ENCODE measurements at places on chromosomes 7 and 10.

GRCh38 chr10:89699581-89700064, 1.8 kb upstream of the KIF20B start:
- no peak for DNase-seq

DNA sequence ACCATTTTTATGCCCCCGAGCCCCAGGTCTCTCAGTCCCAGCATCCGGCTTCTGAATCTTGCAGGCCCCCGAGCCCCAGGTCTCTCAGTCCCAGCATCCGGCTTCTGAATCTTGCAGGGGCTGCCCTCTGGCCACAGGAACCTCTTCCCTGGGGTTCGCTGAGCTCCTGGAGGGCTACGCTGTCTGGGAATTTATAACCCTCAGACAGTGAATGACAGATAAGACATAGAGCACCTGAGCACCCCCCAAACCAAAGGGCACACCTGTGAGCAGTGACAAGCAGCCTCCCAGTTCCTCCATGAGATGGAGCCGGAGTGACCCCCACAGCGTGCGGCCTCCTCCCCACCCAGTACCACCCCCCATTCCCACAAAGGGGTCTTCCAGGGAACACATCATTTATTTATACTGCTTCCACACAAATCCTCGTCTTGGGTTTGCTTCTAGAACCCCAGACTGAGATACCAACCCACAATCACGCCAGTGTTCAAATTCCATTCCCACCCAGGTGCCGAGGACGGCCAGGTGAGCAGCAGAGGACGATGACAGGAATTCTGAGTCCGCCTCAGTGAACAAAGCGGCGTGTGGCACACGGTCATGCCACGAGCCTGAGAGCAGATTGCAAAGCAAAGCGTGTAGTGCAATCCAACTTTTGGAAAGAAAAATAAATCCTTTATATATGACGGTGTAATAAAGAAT, 57.7 kb upstream of the FAM20C start:
- no peak for DNase-seq

- no peak for DNase-seq
Observed at GRCh38 chr7:137203351-137203750, 140.2 kb downstream of the PTN start.

DNA sequence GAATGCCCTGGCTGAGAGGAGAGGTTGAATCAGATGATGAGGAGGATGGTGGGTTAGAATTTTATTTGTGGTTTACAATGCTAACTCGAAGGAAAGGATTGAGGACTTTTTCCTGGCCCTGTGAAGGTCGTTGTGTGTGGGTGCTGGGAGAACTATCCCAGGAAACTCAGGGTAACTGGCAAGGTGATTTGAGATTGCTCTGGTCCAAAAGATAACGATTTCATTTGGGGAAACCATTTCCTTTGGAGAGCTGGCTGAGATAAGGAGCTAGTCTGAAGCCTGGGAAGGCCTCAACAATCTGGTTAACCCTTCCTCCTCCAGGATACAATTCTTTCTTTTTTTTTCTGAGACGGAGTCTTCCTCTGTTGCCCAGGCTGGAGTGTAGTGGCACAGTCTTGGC, 33.0 kb downstream of the HK1 start:
- DNase-seq, result no peak

DNA sequence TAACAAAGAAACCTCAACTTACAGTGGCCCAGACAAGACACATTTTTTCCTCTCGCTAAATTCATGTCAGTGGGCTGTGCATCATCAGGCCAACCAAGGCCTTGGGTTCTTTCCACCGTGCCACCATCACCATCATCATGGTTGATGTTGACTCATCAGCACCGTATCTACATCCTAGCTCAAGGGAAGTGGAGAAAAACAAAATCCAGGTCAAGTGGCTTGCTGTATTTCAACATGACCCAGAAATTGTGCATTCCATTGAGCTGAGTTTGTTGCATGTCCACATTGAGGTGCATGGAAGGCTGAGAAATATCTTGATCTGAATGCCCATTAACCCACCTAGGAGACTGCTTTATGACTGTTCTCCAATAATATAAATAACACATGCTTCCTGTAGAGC, 312.4 kb upstream of the CDC14C start:
- no peak for DNase-seq

DNA sequence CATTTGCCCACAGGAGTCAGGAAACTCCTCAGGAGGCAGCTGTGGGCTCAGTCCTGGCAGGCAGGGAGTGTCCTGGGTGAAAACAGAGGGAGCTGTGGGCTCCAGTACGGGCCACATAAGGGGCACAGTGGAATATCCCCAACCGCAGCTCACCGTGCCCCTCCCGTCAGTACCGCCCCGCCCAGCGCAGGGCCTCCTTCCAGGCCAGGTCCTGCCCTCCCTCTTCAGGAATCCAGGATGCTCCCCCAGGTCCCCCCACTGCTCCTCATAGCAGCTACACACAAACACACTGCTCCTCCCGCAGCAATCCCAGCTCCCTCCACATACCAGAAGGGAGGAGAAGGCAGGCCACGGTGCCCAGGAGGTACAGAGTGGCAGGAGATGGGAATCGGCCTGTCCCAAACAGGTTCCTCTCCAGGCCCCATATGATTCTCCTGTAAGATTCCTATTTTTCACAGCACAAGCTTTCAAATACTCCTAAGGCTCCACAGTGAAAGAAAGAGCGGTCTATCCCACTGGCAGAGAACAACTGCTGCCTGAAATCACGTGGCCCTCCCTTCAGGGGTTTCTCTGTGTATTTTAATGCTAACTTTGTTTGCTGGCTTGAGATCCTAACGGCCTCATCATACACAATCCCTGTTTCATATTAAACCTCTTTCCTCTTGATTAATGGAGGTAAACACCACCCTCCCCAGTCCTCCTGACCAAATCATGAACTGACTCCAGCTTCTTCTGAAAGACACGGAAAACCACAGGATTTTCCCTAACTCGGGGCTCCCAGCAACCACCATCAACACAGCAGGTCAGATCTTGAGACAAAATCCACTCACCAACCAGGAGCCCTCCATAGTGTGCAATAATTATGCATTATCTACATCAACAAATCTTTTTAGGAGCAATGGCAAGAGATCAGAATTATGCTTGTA, 178.7 kb downstream of the TNS3 start:
- DNase-seq, result no peak

GRCh38 chr10:33288127-33288526, 46.3 kb downstream of the NRP1 start:
- DNase-seq, result no peak

DNA sequence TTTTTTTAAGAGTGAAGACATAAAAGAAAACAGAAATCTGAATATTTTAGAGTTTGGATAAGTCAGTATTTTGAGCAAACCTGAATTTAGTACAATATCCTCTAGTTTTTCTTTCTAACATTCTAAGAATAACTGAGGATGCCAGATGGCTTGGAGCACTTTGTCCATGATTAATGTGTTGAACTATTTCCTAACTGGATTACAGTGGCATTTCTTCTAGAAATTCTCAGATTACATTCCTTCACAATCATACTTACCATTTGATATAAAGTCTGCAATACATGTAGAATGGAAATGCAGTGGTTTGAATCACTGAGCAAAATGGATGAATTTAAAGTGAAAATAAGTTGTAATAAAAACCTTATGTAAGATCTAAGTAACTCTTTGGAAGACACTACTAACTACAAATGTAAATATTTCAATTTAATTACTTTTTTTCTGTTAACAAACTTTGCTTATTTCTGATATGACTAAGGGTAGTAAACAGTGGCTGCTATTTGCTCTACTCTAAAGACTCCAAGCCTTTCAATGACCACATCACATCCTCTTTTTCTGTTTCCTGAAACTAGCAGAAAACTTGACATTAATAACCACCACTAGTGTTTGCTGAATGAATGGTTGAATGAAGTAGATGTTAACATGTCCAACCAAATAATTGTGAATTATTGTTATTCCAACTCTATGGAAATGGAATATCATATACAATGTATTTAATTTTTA, 102.8 kb downstream of the PRKG1 start:
- DNase-seq, result peak; percentile 46

DNA sequence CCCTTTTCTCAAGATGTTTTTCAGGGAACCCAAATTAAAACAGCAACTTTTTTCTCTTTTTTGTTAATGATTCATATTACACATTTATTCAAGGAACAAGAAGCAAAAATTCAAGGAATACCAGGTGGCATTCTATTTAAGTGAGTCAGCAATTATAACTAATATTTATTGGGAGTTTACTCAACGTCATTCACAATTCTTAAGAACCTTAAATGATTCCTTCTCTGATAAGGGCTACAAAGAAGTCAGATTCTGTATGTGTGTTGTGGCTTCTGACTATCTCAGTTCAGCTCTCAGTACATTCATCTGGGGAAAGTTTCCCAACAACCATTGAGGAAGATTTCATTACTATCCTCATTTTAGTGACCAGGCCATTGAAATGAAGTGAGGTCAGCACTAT, 470.7 kb upstream of the AKR1E2 start:
- DNase-seq, result no peak

DNA sequence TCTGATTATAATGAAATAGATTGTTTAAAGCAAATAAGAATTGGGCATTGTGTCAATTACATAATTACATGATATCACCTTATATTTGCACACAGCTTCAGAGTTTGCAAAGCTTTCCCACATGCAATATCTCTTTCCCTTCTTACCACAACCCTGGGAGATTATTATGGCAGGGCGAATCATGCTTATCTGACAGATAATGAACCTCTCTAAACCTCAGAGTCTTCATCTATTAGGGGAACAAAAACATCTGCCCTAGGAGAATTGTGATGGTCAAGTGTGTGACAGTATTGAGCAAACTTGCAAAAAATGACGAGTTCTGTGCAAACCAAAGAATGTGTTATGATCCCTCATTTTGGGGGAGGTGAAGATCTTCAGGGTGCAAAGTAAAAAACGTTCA, 90.0 kb downstream of the MYOF start:
- DNase-seq, result no peak

GRCh38 chr7:128770233-128770632, 5.4 kb downstream of the OPN1SW start:
- no peak for DNase-seq

- DNase-seq, result no peak
Observed at GRCh38 chr10:96651998-96652431, 65.2 kb upstream of the TM9SF3 start.

DNA sequence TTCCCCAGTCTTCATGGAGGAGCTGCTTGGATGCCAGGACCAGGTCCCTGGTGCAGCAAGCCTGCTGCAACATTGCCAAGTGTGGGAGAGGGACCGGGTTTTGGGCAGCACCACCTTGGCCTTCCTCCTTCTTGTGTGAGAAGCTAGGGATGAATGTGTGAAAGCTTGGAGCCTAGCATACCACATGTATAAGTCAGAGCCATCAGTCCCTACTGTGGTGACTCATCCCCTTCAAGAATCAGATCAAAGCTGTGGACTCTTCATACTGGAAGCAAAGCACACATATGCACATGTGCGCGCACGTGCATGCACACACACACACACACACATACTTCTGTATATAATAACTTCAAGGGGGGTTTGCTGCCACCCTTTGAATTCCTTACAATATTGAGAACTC, 527.8 kb downstream of the LRMDA start:
- DNase-seq, result peak; percentile 71

DNA sequence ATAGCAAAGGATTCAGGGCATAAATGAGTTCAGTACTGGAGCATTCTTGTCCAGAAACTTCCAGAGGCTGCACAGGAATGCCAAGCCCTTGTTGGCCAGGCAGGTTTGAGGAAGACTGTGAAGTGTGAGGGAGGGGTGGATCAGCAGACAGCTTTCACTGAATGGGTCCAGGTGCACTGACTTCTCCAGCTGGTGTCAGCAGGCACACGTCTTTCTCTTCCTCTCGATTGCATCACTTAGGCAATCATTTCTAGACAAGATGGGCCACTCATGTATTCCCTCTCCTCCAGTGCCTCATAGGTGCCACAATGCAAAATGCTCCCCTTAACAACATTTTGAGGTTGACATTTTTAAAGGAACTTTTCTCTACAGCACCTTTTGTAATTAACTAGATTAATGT, 15.6 kb upstream of the PLEKHS1 start:
- no peak for DNase-seq

DNA sequence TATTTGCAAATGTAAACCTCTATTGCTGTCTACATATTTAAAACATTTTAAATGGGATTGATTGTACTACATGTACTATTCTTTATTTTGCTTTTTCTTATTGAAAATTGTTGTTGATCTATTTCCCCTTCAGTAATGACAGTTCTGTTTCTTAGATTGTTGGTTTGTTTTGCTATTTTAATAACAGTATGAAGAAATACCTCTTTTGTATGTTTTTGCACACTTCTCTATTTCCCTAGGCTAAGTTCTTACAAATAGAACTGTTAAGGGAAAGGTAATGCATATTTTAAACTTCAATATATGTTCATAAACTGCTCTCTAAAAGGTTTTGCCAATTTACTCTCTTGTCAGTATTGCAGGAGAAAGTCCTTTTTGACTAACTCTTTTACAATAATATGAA, 195.0 kb upstream of the PRPS1L1 start:
- no peak for DNase-seq

- DNase-seq, result no peak
Observed at GRCh38 chr10:67036808-67037207, 111.0 kb downstream of the LRRTM3 start.

DNA sequence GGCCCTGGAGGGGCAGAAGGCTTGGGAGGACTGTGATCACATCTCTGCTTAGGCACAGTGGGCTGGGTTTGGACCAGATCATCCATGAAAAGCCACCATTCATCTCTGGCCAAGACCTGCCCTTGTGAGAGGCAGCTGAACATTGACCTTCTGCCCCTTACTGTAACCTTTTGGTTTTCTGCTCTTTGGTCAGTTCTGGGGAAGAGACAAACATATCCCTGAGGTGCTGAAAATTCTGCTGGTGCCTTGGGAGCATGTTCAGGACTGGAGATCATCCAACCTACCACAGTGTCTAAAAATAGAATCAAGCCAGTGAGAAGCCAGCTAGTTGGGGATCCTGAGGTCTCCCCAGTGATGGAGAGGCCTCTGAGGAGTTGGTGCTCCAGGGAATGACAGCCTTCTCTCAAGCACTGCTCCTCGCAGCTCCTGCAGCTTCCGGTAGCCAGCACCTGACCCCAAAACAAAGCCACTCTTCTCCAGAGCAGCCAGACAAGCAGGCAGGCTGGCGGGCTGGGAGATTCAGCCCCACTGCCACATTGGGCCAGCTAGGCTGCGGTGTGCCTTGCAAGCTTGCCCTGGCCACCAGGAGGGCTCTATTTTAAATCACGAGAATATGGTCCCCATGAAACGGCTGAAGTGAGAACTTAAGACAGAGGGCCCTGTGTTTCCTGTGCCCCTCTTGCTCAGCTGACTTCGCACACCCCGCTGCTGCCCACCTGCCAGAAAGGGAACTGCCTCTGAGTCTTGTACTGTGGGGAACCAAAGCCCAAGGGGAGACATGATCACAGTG, 37.8 kb upstream of the UBE2H start:
- DNase-seq, result no peak

GRCh38 chr7:120981888-120982615, 6.5 kb upstream of the CPED1 start:
- peak; percentile 50 for DNase-seq

- DNase-seq, result no peak
Observed at GRCh38 chr7:95056107-95056739, 148.8 kb downstream of the PPP1R9A start.

- DNase-seq, result no peak
Observed at GRCh38 chr7:83005410-83005809, 157.3 kb downstream of the PCLO start.

- no peak for DNase-seq
Observed at GRCh38 chr10:102421507-102421756, 796 bp downstream of the FBXL15 start.

Data from GM04503 (cell line).